ENCODE measurements at places on chromosomes 5 and 9.

DNA sequence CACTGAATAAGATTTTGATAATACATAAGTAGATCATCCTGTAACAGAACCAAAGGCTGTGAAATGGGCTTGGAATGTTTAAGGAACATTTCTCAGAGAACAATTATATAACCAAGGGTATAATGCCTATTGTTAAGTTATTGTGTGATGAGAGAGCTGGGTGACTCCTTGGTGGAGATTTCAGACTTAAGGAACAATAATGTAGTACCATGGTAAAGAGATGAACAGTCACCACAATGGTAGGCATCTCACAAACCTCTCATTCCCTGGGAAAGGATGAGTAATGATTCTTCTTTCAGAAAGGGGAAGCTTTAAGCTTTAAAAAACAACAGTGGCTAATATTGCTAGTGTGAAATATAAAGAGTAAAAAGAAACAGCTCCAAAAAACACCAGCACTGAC lies 147.4 kb downstream of the TRIM36 start:
- no peak for DNase-seq

- no peak for DNase-seq
Measured at GRCh38 chr9:113005777-113006176, 6.2 kb downstream of the ZNF883 start.

DNA sequence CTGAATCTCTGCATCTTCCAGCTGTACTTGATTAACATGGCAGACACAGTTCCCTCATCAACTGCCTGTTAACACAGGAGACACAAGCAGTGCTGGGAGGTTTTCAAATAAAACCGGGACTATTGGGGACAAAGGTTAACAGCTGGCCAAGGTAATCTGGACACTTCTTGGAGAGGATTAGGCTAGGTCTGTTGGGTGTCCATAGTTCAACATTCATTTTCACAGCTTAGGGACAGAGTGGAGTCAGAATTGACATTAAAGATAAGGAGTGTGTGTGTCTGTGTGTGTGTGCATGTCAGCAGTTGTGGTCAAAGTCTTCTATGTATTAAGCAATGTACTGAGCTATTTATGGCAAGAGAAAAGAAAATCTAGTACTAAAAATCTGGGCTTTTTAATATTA lies 216.2 kb downstream of the MED10 start:
- no peak for DNase-seq

DNA sequence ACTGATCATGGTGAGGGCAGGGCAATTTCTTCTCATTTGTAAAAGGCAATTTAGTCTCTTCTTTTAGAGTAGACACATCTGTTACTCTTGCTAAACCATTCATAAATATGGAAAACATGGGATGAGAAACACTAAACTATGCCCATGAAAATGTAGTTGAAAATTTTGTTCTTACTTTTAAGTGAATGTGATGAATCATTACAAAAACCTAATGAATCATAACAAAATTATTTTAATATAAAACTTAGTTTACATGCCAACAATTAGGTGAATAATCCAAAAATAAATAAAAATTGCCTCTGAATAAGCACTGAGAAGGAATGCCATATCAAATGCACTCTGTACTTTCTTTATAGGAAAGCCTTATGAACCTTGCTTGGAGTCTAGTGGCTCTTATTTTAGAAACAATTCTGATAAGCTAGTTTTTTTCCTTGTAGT lies 297.7 kb upstream of the EFNA5 start:
- no peak for DNase-seq

GRCh38 chr9:18159254-18159653 lies 314.7 kb upstream of the ADAMTSL1 start:
- no peak for DNase-seq

- no peak for DNase-seq
Measured at GRCh38 chr5:158464383-158464782, 605.4 kb upstream of the CLINT1 start.

DNA sequence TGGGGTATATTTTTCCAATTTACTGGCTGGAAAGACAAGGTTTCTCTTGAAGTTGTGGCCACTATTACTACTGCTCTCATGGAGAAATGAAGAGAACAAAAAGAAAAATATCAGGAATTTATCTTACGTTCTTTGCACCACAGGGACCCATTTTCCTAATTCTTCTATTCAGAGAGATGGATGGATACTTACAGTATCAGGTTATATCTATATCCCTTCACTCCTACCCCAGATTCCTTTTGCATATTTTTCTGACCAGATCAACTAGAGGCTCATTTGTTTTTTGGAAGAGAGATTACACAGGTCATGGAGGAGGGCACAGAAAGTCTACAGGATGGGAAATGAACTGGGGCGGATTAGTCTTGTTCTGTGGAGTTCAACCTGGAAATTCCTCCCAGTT lies 277.2 kb upstream of the VLDLR start:
- no peak for DNase-seq

- no peak for DNase-seq
Measured at GRCh38 chr9:87742813-87743428, 17.0 kb downstream of the CTSL start.

GRCh38 chr5:143267186-143267585 lies 136.3 kb downstream of the NR3C1 start:
- no peak for DNase-seq

- DNase-seq: no peak
Measured at GRCh38 chr9:90019626-90020025, 414.8 kb downstream of the GADD45G start.

- no peak for DNase-seq
Measured at GRCh38 chr5:173035904-173036707, 20.0 kb upstream of the CREBRF start.

DNA sequence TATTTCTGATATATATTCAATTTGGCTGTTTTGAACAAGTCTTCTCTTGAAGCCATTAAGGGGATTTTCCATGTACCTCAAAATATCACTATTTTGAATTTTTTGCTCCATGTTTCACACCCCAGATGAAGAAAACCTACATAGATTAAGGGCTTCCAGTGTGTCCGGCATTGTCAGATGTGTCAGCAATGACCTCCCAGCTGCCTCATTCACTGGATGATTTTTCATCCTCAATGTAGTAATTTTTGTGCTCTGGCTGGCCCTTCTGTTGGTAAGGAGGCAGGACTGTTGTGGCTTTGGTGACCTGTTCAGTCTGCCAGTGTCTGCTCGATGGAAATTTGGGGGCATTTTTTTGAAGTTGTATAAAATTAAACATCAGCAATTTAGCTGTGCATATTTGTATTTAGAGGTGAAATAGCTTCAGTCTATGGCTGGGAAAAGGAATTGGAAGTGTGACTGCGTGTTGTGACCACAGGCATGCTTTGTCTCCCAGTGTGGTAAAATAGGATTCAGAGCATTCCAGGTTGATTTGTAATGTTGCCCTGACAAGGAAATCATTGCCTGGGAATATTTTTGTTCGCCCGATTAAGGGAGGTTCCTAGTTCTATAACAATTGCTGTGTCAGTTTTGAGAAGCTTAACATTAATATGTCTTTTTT lies 312.4 kb downstream of the ARHGEF28 start:
- DNase-seq: no peak

- DNase-seq: no peak
Measured at GRCh38 chr5:92729088-92729487, 851.9 kb downstream of the NR2F1-AS1 start.

GRCh38 chr5:68239487-68239886 lies 23.9 kb downstream of the PIK3R1 start:
- DNase-seq: peak; percentile 69

GRCh38 chr5:16582081-16582480 lies 34.7 kb downstream of the RETREG1 start:
- DNase-seq: no peak

DNA sequence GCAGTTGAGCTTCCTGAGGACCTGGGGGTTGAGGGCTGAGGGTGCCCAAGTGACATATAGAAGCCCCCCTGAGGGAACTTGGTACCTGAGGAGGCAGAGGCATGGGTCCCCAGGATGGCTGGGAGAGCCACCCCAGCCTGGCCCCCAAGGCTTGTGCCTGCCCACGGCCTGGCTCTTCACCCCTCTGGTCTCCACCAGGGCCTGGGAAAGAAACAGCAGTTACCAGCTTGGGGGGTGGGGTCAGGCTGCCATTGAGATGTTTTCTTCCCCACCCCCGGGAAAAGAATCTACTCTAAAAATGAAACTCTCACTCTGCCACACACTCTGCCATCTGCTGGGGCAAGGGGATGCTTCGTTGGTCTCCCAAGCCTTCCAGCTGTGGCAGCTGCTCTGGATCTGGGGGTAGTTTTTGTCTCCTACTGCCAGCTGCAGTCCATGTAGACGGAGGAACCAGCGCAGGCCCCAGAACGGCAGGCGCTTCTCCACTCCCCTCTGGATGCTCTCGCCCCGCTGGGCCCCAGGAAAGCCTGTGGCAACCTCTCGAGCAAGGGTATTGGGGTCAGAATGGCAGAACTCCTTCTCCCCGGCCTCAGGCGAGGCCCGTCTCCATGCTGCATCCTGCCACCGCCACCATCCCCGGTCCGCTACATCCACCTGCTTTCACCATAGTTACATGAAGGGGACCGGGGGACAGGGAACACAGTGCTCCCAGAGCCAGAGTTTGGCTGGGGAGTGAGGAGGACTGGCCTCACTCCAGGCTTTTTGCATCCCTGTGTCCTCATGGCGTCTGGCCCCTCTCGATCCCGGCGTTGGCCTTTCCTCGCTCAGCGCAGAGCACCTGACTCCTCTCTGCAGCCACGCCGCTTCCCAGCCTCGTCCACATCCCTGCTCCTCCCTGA lies 123.5 kb downstream of the DAB2IP start:
- DNase-seq: no peak

DNA sequence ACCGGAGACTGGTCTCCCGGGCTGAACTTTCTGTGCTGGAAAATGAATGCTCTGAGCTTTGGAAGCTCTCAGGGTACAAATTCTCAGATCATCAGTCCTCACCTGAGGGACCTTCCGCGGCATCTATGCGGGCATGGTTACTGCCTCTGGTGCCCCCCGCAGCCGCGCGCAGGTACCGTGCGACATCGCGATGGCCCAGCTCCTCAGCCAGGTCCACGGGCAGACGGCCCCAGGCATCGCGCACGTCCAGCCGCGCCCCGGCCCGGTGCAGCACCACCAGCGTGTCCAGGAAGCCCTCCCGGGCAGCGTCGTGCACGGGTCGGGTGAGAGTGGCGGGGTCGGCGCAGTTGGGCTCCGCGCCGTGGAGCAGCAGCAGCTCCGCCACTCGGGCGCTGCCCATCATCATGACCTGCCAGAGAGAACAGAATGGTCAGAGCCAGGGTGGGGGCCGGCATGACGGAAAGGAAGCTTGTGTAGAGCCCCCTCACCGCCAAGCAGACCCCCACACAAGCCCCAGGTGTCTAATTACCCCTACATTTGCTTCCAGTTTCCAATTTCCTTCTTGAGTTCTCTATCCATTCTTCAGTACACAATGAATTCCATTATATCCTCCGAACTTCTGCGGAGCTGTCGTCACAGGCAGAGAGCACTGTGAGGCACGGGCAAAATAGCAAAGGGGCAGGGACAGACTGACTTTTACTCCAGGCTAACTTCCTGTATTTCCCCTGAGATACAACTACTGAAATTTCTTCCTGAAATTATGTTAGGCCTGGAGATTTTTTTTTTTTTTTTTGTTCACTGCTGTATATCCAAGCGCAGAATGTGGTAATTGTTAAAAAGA lies 23.2 kb downstream of the CDKN2A start:
- DNase-seq: no peak

GRCh38 chr5:2901511-2901910 lies 150.0 kb upstream of the IRX2 start:
- no peak for DNase-seq

- DNase-seq: no peak
Measured at GRCh38 chr5:14251733-14252132, 108.6 kb downstream of the TRIO start.

DNA sequence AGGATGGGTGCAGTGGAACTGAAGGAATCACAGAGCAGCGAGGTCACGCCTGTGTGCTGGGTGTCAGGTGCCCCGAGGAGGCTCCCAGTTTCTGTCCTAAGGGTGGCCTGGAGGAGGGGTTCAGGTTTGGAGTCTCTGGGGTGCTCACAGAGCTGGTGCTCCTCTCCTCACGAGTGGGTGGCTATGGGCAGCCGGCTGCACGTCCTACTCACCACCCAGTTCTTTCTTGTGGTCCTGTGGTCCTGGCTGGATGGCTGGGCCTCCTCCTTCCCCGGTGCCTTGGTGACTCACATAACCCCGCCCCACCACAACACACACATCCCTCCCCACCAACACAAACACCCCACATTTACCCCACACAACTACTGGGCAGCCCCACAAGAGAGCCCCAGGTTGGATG lies 9.9 kb upstream of the PTGS1 start:
- no peak for DNase-seq

- DNase-seq: no peak
Measured at GRCh38 chr9:86454701-86455615, 100.7 kb upstream of the TUT7 start.

DNA sequence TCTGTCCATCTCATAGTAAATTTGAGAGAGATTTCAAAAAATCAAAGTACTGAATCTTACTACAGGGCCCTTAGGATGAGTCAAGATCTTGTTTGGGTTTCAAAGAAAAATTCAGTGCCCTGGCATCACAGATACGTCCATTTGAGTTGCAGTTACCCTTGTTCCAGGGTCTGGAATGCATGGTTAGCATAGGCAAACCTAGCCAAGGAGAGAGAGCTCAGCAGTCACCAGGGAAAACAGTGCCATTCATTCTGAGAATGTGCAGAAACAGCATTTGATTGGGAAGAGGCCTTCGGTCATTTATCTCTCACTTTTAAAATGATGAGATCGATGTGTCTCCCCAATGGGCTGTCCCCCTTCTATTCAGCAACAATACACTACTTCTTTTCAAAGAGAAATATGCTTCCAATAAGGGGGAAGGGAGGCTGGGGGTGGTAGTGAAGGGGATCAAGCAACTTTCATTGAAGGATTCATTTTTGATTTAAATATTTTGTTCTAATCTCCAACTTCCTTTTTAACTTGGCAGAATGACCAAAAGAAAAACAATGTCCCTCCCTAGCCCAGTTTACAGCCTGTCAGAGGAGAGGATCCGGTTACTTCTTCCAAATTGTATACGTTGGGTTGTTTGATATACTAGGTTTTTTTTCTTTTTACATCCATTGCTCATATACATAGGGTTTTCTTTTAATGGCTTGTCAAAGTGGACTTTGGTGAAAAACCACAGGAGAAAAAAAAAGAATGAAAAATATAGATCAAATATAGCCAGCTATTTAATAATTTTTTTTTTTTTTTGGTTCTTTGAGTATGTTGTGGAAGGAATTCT lies 491.1 kb downstream of the CCDC171 start:
- no peak for DNase-seq

GRCh38 chr5:149683964-149684363 lies 46.1 kb upstream of the PPARGC1B start:
- no peak for DNase-seq

DNA sequence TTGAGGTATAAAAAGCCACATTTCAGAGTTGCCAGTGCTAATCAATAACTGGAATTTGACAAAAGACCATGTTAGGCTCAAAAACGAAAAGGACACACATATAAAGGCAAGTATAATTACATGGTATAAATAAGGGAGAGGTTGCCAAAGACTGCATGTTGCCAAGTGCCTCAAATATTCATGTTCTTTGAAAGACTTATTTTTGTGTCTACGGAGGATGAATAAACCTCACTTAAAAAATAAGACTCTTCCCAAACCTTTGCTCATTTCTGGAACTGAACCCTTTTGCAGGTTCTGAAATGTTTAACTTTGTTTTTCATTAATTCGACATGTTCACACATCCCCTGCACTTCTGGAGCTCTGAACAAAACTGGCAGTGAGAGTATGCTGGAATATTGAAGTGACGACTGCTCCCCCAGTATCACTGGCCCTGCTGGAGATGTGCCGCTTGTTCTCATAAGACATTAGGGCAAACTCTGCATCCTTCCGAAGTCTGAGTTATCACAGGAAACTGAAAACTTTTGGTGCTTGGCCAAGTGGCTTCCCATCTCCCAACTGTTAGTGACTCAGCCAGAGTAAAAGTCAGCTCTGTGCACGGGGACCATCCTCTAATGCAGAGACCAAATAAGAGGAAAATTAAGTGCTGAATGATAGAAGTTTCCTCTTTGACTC lies 336.8 kb downstream of the GLIS3 start:
- DNase-seq: no peak
